ENCODE measurements at places on chromosomes 3 and 15. TPM values are rescaled to one million over a fixed set of nuclear protein-coding genes. Genes with fewer than 3 reads are reported as not detected.

Gene VEPH1
- 0.82 TPM for total RNA-seq

DNA sequence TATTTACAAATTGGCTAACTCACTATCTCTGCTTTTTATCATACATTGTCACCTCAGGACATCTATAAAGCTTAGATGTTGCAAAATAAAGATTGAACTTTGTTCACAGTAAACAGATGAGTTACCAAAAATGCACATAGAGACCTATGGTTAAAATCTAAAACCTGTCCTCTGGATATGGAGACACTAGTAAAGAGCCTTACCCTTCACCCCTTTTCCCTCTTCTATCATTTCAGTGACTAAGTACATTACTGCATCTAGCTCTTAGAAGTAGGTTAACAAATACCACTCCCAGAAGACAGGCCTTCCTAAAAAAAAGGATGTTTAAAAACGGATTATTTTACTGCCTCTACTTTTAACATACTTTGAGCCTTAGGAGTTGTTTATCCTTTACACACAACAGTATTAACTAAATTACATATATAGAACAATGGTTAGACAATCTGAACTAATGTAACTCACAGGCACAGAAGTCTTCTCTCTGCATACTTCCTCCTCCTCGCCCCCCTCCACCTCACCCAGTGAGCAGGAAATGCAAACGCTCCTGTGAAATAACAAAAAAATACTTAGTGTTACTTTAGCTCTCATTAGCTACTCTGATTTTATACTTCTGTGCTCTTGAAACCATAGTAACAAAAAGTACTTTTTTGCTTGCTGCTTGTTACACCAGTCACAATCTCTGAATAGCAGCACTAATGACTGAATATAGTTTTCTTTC, 23.3 kb downstream of the IREB2 start:
- DNase-seq: no peak

Gene EXD1
- not detected for total RNA-seq

- no peak for DNase-seq
Measured at GRCh38 chr3:42589382-42590109, 1.1 kb upstream of the SS18L2 start.

GRCh38 chr3:175208326-175208725, 349.2 kb downstream of the NAALADL2 start:
- DNase-seq: no peak

Gene GOLGA8R
- total RNA-seq: 4.8 TPM

GRCh38 chr15:63345391-63345752, 36.3 kb downstream of the CA12 start:
- DNase-seq: no peak

GRCh38 chr3:197278933-197279332, 19.5 kb downstream of the DLG1 start:
- no peak for DNase-seq

Gene ATP8B4
- 4.9 TPM for total RNA-seq

- DNase-seq: no peak
Measured at GRCh38 chr15:92625251-92625980, 30.2 kb downstream of the FAM174B start.

Gene RCCD1
- 8.0 TPM for total RNA-seq

Gene IQCH
- 1.2 TPM for total RNA-seq

- no peak for DNase-seq
Measured at GRCh38 chr3:124620600-124621063, 109.6 kb upstream of the UMPS start.

All from sigmoid colon (tissue), 7 donors.